ENCODE measurements at places on chromosomes 3 and 15.

DNA sequence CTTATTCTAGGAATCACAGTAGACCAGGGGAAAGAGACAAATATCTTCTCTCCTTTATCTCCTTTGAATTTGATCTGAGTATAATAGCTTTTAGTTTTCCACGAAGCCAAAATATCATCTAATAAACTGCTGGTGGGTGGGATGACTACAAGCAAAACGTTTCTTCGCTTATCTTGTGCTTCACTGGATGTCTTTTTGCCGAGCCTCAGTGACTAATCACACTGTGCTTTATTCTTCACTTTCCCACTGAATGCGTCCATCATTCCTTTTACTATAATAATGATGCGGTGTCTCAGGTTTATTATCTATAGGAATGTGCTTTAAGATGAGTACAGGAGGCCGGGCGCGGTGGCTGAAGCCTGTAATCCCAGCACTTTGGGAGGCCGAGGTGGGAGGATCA is 32.5 kb downstream of the CEP152 start:
- DNase-seq = no peak

GRCh38 chr3:130316169-130316568 is 29.3 kb upstream of the COL6A5 start:
- DNase-seq = peak; percentile 1

DNA sequence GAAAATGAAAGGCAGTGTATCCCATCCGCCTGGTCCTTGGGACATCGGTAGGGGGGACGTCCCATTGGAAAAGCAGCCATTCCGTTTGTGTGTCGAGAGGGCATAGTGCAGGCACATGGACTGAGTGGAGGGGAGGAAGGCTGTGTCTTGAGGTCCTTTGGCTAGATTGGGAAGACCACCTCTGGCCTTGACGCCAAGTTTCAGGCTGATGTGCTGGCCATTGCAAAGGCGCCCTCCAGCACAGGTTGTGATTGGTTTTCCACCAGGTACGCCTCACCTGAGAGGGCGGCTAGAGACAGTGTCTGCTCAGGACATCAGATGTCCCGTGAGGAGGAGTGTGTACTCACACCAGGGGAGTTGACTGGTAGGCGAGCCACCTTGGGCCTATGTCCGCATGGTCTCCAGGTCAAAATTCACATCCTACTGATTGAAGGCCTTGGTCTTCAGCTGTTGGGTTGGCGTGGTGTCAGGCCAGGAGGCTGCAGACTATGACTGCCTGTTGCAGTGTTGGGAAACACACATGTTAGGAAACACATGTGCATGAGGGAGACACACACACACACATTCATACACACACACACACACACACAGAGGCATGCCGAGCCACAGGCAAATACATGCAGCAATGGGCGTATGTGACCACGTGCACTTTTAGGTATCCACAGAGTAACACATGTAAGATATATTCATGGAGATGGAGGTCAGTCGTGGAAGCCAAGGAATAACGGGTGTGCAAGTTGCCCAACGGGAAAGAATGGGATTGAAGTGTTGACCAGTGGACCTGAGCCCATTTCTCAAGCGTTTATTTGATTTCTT is 98.4 kb downstream of the SNRPN start:
- DNase-seq = no peak

GRCh38 chr3:30688776-30689641 is 82.6 kb downstream of the TGFBR2 start:
- no peak for DNase-seq

DNA sequence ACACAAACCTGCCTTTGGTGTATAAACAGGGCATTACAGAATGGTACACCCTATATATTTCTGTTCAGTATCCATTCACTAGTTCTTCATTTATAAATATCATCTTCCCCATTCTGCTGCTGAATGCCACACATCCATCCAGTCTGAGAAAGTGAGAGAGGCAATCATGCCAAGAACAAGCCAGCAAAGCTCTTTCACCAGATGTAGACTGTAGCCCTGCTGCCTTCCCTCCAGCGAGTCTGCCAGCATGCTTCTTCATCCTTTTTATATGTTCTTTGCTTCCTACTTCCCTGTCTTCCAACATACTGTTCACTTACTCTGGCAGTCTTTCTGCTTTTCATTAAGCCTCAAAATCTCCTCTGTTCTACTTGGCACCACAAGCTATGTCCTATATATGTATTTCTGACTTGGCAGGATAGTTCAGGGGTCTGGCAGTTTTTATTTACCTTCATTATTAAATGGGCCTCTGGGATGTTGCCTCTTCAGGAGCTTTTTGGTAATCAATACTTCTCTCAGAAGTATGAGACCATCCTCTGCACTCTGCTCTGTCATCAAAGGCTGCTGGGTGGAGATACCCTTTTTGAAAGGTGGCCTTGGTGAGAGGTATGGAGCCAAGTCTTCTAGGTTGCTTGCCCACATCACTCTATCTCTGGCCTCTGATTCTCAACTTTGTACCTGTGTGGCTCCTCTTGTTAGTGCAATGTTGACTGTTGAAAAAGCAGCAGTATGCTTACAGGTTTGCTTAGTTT is 48.6 kb downstream of the CHP1 start:
- no peak for DNase-seq

DNA sequence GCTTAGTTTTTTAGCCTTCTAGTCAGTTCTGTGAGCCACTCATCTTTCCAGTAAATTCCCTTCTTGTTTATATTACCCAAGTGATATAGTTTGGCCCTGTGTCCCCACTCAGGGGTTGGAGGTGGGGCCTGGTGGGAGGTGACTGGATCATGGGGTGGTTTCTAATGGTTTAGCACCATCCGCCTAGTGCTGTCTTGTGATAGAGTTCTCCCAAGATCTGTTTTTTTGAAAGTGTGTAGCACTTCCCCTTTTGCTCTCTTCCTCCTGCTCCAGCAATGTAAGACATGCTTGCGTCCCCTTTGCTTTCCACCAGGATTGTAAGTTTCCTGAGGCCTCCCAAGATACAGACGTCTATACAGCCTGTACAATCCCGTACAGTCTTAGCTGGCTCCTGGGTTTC is 53.7 kb upstream of the INO80 start:
- DNase-seq = no peak

GRCh38 chr3:129974564-129974832 is at the start of gene TRH:
Gene TRH (plus strand): TSS chr3:129974720. CDS start chr3:129975817, 1,097 bp downstream.
- no peak for DNase-seq

DNA sequence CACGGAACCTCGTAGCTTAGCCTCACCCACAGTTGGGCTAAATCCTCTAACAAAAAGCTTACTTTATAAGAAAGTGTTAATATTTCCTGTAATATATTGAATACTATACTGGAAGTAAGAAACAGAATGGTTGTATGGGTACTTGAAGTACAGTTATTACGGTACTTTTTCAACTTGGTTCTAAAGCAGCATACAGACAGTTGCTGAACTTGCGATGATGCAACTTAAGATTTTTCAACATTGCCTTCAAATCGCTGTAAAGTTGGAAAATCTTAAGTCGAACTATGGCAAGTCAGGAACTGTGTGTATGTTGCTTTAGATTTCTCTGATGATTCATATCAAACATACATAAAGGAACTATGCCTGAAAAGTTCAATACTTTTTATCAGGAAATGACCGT is 204.4 kb upstream of the C2CD4B start:
- no peak for DNase-seq

- DNase-seq = no peak
Observed at GRCh38 chr3:172268868-172269267, 179.4 kb downstream of the GHSR start.

DNA sequence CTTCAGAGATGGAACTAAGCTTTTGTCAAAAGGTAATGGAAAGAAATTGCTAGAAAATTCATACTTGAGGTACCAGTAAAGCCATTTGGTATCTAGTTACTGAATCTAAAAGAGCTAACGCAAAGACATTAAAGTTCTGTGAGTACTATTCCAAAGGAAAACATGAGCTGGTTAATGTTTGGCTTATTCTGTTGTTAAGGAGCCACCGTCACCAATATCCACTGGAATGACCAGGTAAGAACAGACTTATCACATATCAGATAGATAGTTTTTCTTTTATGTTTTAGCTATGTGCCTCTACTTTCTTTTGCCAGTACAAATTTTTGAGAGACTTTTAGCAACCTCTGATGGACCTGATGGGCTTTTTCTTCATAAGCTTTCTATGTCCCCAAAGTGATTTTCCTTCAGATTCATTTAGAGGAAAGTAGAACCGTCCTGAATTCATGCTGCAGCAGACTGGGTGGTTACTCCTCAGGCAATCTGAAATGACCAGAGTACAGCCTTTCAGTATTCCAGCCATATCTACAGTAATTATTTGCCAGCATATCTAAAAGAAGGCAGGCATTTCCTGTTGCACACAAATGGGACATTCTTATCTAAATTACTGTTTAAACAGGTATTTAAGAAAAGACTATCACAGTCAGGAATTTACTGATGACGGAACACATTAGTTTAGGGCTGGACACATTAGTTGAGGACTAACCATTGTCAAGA is 274.1 kb downstream of the MECOM start:
- no peak for DNase-seq

GRCh38 chr3:39323494-39323893 is 6.0 kb upstream of the CCR8 start:
- no peak for DNase-seq

DNA sequence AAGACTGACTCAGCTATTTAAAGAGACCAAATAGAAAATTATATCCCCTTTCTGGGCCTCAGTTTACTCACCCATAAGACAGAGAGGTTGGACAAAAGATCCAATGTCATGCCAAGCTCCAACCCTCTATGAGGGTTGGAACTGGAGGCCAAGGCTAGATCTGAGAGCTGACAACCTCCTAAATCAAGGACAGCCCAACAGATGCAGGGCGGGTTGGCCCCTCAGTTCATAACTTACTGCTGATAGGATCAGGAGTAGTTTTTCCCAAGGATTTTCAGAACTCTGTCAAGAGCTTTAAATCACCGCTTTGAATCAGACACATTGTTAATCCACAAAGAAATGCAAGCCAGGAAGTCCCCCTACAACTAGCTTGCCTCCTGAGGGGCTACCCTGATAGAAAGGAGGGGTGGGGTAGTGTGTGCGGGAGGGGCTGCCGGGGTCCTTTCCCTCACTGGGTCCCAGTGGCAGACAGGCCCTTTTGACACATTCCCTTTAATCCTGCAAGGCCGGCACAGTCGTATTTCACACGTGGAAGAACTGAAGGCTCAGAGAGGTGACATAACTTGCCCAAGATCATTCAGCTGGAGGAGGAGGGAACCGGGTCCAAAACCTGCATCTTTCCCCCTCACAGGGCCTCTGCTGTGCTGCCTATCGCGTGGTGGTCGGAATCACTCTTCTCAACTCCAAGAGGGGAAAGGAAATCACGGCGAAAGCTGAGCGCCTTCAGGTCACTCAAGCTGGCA is 21.4 kb downstream of the BMF start:
- DNase-seq = no peak

DNA sequence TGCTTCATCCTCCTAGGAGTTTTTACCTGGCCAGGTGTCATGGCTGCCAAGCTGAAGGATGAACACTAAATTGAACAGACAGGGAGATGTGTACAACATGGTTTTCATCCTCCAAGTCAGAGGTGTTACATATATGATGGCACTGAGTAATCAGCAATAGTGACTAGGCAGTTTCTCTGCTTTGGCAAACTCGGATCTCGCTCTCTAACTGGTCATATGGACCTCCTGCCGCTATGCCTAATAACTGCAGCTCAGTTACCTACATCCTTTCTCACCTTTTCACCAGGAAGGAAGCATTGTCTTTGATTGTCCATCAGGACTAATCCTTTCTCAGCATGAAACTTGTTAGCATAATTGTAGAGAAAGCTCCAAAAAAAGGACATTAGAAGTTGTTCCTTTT is 175.9 kb upstream of the PLSCR5 start:
- DNase-seq = no peak

DNA sequence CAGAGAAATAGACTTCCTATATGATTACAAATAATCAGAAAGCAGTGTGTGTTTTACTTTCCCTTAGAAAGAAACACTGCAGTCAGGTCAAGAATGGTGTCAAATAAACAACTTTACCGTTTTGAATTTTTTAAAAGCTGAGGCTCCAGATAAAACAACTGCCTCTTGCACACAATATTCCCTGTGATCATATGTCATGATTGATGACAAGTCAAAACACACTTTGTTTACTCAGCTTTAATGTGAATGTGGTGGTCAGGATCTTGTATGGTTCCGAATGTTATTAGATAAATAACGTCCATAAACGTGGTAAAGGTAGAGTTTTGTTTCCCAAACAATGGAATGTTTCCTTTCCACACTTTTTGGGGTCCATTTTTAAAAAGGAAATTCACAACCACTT is 428.4 kb upstream of the MDFIC2 start:
- DNase-seq = no peak

- no peak for DNase-seq
Observed at GRCh38 chr3:144482876-144483275, 511.3 kb downstream of the DIPK2A start.

DNA sequence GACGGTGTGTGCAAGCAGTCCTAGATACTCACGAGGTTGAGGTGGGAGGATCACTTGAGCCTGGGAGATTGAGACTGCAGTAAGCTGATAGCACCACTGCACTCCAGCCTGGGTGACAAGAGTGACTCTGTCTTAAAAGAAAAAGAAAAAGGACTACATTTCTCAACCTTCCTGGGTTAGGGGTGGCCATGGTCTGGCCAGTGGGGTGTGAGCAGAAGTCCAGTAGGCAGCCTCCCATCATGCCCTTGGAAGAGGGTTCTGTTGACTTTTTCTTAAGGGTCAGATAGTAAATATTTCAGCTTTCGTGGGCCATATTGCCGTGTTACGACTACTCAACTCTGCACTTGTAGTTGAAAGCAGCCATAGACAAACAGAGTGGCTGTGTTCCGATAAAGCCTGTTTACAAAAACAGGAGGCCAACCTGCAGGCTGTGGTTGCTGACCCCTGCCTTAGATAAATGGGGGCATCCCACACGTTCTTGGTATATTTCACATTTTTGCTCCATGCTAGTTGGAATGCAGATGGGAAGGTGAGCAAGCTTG is 31.0 kb upstream of the PDE8A start:
- DNase-seq = no peak

DNA sequence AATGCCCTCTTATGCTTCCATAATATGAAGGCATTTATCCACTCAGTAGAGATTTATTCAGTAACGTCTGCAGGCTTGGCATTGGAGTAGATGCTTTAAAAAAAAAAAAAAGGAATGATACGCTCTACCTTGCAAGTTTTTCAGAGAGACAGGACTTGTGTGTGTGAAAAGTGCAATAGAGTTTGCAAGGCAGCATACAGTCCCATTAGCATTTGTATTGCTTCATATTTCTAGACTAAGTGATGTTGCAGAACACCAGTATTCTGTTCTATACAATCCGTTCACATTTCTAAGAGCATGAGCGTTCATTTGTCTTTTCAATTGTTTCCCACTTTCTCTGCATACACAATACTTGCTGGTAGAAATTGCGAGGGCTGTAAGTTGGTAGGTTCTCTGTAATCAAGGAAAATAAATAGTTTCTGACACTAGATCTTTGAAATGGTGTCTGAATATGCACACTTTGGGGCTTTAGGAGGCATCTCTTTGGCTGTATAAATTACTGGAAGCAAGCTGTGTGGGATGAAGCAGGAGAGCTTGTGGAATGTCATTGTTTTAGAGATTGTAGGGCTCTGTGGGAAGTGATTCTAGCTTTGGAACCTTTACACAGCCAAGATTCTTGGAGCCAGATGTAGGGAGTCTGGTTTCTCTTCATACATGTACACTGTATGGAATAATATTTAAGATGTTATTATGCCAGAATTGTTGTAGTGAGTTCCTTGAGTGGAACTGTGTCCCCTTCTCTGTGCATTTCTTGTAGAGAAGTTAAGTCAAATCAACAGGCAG is 262.7 kb downstream of the FEZF2 start:
- DNase-seq = no peak

Measured in T-helper 1 cell (primary cell).